ENCODE measurements at places on chromosomes 5 and 9. TPM values are rescaled to one million over a fixed set of nuclear protein-coding genes. Genes with fewer than 3 reads are reported as not detected.

DNA sequence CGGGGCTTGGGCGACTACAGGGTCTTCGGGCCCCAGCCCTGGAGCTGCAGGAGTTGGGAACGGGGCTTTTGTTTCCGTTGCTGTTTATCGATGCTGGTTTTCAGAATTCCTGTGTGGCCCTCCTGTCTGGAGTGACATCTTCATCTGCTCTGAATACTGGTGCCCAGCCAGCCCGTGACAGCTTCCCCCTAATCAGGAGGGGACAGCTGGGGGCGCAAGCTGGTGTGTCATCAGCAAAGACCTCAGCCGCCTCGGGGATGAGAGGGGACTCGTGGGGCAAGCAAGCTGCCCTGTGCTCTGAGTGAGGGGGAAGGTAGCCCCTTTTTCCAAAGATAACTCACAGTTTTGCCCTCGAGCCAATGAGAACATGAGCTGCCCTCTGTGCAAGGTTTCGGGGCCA is 110.7 kb downstream of the RXRA start:
- DNase-seq, result no peak
- no peak overlapping the region for H3K27ac ChIP-seq
- no peaks in the 10 kb centered on the region for H3K27me3 ChIP-seq
- H3K4me3 ChIP-seq, result no peak overlapping the region
- H3K4me1 ChIP-seq, result no peaks in the 10 kb centered on the region

Gene HAPLN1
- total RNA-seq, result not detected

DNA sequence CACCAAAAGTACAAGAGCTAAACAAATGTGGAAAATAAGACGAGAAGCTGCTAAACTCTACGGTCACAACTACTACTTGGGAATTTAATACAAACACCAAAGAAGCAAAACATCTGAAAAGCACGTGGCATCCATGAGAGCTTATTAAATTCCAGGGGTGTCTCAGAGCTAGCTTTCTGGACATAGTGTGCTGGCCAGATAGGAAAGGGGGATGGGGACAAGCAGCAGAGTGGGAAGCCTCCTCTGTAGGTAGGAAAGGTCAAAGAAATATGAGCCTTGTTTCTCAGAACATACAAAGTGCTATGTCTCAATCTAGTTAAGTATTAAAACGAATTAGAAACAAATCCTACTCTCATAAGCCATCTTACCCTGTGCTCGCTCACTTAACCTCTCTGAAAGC is 51.3 kb upstream of the GOLPH3 start:
- DNase-seq, result no peak
- H3K27me3 ChIP-seq, result no peaks in the 10 kb centered on the region
- H3K36me3 ChIP-seq, result peaks cover 12% of the 10 kb centered on the region
- H3K27ac ChIP-seq, result no peak overlapping the region
- no peak overlapping the region for H3K4me3 ChIP-seq

- no peak for DNase-seq
- H3K27me3 ChIP-seq, result peaks cover 10% of the 10 kb centered on the region
- H3K4me1 ChIP-seq, result no peaks in the 10 kb centered on the region
- no peaks in the 10 kb centered on the region for H3K36me3 ChIP-seq
Observed at GRCh38 chr5:39498278-39498952, 73.6 kb upstream of the DAB2 start.

DNA sequence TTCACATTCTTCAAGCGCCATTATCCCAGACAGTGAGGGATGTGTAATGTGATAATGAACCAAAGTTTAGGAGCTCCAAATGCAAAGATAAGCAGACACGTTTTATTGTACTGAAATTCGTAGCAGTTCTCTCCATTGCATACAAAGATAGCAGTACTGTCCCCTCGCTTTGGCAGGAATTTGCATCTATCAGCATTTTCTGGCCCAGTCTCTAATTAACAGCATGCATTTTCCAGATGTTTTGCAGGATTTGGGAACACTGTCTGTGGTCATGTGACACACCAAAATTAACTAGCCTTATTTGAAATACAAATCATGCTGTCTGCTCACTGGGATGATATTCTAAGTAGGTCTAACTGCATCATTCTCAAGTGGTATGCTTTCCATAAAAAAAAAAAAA is 235.9 kb upstream of the TRPM3 start:
- H3K27me3 ChIP-seq, result no peaks in the 10 kb centered on the region
- H3K27ac ChIP-seq, result no peak overlapping the region
- no peak for DNase-seq
- no peaks in the 10 kb centered on the region for H3K4me1 ChIP-seq

Gene SLC26A2
- 6.7 TPM for total RNA-seq
